Lower leg skin (tissue), 4 donors: ENCODE measurements at places on chromosomes 11 and 22.
A peak's percentile ranks its signal among the peaks of the same experiment; 100 is the strongest.

DNA sequence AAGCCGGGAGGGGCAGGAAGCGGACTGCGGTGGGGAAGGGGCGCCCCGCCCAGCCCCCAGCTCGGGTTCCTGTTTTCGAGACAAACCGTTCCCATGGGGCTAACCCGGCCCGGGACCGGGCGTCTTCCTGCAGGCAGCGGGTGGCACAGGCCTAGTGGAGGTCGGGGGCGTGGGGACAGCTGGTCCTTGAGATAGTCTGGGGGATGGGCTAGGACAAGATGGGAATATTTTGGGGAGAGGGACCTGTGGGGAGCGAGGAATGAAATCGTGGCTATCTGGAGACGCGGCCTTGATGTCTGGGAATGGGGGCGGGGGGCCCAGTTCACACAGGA is 1.2 kb upstream of the RASGRP2 start:
- DNase-seq = peak; percentile 97

GRCh38 chr11:60777106-60777505 is 8.0 kb upstream of the MS4A10 start:
- DNase-seq = no peak

DNA sequence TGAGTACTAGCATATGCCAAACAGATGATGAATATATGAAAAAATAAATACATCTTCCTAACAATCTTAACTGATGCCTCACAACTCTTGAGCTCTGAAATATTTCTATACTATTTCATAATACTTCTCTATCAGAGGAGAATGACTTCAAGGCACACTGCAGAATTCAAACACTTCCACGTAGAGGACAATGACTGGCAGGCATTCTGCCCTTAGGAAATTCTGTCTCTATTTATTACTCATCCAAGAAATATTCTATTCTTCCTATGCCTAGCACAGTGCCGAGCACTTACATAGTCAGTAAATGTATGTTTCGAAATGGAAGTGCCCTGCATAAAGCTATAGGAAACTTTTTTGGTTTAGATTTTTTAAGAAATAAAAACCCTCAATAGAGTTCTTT is 809.1 kb downstream of the DLG2 start:
- no peak for DNase-seq

GRCh38 chr22:29578462-29579200 is 2.3 kb downstream of the NIPSNAP1 start:
- no peak for DNase-seq

GRCh38 chr11:119742263-119742861 is 13.4 kb upstream of the NECTIN1 start:
- no peak for DNase-seq

DNA sequence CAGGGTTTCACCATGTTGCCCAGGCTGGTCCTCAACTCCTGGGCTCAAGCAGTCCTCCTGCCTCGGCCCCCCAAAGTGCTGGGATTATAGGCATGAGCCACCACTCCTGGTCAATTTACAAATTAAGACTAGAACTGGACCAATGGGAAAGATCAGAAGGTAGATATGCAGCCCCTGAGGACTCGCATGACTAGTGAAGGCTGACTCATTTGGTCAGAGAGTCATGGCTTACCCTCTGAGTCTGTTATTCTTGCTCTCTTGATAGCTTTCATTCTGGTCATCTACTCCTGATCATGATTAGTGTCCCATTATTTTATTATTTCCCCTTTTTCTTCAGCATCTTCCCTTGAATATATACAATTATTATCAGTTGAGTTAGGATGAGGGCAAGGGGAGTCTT is 2.7 kb upstream of the LDHAL6A start:
- DNase-seq = no peak

GRCh38 chr11:72411623-72412419 is 22.5 kb downstream of the CLPB start:
- DNase-seq = peak; percentile 47

- no peak for DNase-seq
Measured at GRCh38 chr22:22802339-22802970, 85.2 kb upstream of the IGLL5 start.

GRCh38 chr11:91804042-91804441 is 420.6 kb upstream of the FAT3 start:
- DNase-seq = no peak

DNA sequence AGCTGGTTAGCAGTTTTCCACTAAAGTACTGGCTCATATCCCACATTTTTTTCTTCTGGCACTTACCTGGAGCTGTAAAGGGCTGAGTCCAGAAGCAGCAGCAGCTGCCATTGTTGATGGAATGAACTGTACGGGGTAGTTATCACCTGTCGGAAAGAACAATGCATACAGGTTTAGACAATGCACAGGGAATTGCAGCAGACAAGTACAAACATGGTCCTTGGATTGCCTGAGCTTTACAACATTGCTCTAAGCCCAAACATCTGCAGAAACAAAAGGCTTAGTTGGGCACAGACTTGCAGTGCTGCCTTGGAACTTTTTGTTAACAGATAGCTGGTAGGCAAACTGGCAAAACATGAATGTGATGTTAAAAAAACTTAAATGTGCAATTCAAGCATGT is 258.8 kb downstream of the SOX6 start:
- peak; percentile 27 for DNase-seq

DNA sequence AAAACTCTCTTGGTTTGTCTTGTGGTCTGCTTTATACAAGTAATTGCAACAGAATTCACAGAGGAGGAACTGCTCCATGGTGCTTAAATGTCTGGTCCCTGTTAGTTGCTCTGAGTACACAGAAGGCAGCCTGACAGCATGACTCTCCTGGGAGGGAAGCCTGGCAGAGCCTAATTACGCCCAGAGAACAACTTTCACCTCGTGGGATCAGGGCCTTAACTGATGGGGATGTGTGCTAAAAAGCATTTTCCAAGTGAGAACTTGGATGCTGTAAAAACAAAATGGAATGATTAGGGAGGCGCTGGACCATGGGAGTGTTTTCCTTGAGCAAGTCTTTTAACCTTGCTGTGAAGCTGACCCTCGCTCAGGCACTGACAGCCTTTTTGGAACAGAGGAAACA is 154.0 kb upstream of the TENM4 start:
- no peak for DNase-seq

- peak; percentile 85 for DNase-seq
Measured at GRCh38 chr11:287821-288477, 977 bp upstream of the PGGHG start.

DNA sequence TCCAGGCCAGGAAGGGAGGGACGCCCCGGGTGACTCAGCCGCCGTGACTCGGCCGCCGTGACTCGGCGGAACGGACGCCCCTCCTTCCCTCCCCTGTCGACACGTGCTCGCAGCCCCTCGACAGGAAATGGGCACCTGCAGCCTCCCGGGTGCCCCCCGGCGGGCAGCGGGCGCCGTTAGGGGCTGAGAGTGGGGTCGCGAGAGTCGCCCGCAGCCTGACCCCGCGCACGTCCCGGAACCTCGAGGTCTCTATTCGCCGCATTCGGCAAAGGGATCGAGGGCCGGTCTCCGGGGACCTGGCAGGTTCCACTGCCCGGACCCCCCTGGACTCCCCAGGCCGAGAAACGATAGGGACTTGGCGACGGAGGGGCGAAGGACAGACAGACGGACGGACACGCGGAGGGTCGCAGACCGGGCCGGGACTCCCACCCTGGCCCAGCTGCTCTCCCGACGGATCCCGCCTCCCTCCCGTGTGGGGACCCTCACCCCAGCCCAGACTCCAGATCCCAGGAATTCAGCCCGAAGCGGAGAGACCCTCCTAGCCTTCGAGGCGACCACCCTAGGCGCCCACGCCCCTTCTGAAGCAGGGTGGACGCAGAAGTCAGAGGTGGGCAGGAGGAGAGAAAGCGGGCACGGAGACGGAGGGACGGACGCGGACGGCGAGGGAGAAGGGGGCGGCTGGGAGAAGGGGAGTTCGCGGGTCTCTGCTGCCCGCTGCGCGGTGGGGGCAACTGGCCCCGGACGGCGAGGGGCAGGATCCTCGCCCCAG is 648 bp downstream of the FOSL1 start:
- no peak for DNase-seq

- DNase-seq = no peak
Measured at GRCh38 chr11:10451426-10452116, 3.5 kb upstream of the AMPD3 start.

DNA sequence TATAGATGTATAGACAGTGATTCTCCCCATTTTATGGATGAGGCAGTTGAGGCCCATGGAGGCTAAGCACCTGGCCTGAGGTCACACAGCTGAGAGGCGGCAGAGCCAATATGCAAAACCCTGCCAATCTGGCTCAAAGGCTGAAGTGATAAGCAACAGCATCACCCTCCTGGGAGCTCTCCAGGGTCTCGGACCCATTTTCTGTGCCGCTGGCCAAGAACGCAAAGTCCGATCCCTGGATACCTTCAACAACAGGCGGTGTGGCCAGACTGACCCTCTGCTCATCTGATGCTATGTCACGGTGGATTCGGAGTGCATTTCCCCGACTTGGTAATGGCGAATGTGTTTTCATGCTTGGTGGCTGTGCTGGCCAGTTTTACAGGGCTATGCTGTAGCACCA is 595.0 kb downstream of the TBC1D22A start:
- peak; percentile 56 for DNase-seq

DNA sequence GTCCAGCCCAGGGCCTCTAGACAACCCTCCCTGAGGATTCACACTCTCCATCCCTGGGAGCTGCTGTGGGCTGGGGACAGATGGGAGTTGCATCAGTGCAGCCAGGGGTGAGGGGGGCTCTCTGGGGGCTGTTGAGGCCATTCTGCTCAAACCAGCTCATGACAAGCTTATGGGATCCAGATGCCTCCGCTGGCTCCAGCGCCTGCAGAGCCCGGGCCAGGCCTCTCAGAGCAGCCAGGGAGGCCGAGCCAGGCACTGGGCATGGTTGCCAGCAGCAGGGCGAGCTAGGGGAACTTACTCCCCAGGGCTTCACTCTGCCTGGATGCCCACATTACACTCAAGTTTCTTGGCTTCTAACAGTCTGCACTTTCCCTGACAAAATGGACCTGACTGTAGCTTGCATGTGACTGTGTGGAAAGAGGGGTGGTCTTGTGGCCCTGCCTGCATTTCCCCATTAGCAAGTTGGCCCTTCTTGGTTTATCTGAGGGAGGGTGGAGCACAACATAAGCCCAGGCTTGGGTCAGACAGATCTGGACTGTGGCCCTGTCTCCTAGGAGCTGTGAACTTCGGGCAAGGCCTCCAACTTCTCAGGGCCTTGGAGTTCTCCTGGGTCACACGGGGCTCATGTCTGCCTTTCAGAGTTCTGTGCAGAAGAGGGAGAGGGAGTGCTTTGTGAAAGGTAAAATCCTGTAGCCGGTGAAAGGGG is 34.5 kb upstream of the CYB5R3 start:
- DNase-seq = no peak

- no peak for DNase-seq
Measured at GRCh38 chr11:115496892-115497291, 7.3 kb downstream of the CADM1 start.

DNA sequence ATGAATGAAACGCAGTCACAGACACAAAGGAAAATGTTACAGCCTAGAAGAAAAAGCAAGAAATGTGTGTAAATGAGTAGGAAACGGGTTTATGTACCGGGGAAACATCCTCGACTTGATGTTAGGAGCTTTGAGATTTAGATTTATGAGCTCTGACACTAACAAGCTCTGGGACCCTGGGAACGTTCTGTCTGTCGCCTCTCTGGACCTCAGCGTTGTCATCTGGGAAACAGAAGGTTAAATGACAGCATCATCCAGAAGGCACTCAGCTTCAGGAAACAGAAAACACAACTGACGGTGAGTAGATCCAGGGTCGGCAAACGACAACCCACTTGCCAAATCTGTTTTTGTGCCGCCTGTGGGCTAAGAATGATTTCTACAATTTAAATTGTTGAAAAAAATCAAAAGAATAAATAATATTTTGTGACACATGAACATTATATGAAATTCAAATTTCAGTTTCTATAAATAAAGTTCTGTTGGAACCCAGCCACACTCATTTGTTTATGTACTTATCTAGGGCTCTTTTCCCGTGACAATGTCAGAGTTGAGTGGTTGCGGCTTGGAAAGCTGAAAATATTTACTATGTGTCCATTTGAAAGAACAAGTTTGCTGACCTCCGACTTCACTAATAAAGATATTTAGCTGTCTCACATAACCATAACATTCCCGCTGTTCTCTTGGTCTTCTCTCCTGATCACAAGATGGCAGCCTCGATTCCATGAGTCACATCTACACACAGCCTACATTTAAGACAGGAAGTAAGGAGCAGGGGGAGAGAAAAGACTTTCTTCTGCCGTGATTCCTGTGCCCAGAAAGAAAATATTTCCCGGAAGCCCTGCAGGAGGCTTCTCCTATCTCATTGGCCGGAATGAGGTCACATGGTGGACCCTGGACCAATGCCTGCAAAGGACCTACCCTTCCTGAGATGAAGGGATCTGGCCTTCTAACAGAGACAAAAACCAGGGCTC is 47.1 kb upstream of the SYT13 start:
- no peak for DNase-seq

- no peak for DNase-seq
Measured at GRCh38 chr11:19237813-19238212, 2.9 kb downstream of the E2F8 start.

- no peak for DNase-seq
Measured at GRCh38 chr11:89293965-89294679, 116.4 kb downstream of the TYR start.

DNA sequence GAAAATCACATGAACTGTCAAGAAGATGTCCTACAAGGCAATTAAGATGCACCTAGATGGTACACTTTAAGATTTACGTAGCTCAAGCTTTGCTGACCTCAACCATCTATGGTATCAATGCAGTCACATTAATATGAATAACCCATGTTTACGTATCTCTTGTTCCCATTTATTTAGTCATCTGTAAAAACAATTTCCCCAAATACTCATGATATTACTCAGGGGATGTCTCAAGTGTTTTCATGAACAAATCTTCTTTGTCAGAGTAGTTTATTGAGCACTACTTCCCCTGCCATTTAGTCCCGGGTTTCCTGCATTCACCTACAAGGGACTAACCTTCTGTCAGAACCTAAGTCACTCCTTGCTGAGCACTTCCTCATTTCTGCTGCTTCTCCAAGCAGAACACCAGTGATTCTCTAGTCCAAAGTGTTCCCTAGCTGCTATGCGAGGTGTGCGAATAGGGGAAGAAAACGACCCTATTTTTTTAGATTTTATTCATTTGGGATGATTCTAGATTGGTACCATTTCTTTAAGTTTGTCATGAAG is 554.3 kb upstream of the LRRC4C start:
- no peak for DNase-seq

DNA sequence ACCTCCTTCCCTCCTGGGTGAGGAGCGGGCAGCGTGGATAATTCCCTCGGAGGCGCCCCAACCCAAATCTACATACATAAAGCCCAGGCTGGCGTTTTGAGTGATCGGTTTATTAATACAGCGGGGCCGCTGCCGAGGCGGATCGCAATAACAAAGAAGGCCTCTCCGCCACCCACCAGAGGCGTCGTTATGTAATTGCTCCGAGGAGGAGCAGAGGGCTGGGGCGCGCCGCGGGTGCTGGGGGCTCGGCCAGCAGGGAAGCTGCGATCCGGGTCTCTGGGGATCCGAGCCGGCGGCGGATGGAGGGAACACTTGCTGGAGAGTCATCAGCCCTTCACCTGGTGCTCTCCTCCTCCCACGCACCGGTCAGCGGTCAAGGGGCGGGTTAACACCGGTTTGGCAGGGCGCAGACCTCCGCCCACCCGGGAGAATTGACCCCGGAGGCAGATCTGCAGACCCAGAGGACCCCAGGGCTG is 6.4 kb upstream of the TP53I11 start:
- DNase-seq = no peak
